ENCODE measurements at places on chromosomes 2 and 18. TPM values are rescaled to one million over a fixed set of nuclear protein-coding genes. Genes with fewer than 3 reads are reported as not detected.

Gene KCNE4
- total RNA-seq: 3.1 TPM

Gene DSG4
- not detected for total RNA-seq

Gene GPR55
- under 0.01 TPM for total RNA-seq

Gene PARD6G
- total RNA-seq: 4.4 TPM

Gene ACOXL
- not detected for total RNA-seq

Gene SLC4A1AP
- 34.8 TPM for total RNA-seq

Gene CNDP1
- 0.22 TPM for total RNA-seq
